ENCODE measurements at places on chromosomes 16 and 17.

GRCh38 chr17:10547351-10547750 is 2.1 kb downstream of the MYH2 start:
- DNase-seq = no peak

GRCh38 chr16:10745841-10746240 is 2.2 kb downstream of the NUBP1 start:
- no peak for DNase-seq

GRCh38 chr17:65799869-65800268 is 238.4 kb upstream of the AXIN2 start:
- DNase-seq = no peak

DNA sequence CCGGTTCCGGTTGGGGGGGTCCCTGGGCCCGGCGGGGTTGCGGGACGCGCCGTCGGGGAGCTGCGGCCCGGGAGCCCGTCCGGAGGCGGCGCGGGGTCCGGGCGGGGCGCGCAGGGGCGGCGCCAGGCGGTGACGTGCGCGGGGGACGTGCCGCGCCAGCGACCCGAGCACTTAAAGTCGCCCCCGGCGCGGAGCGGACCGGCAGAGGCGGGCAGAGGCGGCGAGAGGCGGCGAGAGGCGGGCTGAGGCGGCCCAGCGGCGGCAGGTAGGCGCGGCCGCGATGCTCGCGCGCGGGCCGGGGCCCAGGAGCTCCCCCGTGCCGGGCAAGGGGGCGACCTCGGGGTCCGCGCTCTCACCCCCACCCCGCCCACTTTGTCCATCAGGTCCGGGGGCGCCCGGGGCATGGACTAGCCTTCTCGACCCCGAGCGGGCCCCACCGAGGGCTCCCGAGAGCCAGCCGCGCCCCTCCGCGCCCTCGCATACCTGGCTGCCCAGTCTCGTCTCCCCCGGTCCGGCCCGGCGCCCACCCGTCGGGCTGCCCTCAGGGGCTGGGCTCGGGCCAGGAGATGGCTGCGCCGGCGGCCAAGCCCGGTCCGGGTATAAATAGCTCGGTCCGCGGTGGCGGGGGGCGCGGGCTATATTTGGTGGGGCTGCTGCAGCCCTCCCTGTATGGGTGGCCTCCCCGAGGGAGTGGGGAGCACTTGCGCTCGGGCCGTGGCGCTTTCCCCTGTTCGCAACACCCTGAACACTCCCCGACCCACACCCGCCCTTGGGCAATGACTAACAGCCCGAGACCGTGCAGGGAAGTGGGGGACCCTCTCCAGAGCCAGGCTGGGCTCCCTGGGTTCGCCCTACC is at the start of gene SLC16A3:
Gene SLC16A3 (plus strand): TSS at position 201 of the 856 bp plus-strand sequence. CDS start 6,967 bp downstream, outside the sequence.
- DNase-seq = peak; percentile 66

DNA sequence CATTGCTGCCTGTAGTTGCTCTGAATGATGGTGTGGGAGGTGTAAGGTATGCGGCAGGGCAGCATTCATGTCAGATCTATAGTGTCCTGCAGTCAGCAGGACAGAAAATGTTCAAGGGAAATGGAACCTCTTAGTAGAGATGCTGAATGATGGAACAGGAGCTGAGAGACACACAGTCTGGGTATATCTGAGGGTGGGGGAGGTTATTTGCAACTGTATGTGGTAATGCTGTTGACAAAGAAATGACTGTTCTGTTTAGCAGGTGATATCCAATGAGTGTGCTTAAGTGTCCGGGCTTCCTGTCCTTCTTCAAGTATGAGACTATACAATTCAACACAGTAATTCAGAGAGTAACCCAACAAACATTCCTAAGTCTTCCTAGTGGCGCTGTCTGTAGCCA is 46.6 kb downstream of the STH start:
- DNase-seq = no peak

- no peak for DNase-seq
Measured at GRCh38 chr17:2259769-2260536, 43.6 kb downstream of the SMG6 start.

DNA sequence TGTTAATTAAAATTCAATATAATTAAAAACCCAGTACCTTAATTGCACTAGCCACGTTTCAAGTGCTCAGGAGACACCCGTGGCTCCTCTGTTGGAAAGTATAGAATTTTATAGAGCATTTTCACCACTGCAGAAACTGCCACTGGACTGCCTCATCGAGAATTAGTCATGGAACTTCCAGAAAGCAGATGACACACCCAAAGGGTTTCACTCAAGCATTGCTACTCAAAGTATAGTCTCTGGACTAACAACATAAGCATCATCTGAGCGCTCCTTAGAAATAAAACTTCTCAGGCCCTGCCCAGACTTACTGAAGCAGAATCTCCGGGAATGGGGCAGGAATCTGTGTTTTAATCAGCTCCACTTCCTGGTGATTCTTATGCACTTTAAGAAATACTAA is 63.5 kb upstream of the GPR139 start:
- no peak for DNase-seq

DNA sequence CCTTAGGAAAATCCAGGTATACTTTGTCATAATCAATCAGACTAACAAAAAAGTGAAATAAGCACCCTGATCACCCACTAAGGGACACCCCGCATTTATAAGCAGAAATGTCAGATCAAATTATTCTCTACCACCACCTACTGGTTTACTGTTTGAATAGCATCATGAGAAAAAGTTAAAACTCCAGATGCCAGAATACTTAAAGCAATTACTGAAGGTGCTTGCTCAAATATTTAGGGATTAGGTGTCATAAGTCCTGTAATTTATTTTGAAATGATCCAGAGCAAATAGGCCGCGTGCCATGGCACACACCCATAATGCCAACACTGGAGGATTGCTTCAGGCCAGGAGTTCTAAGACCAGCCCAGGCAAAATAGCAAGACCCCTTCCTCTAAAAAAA is 2.3 kb downstream of the TOP2A start:
- DNase-seq = peak; percentile 76

DNA sequence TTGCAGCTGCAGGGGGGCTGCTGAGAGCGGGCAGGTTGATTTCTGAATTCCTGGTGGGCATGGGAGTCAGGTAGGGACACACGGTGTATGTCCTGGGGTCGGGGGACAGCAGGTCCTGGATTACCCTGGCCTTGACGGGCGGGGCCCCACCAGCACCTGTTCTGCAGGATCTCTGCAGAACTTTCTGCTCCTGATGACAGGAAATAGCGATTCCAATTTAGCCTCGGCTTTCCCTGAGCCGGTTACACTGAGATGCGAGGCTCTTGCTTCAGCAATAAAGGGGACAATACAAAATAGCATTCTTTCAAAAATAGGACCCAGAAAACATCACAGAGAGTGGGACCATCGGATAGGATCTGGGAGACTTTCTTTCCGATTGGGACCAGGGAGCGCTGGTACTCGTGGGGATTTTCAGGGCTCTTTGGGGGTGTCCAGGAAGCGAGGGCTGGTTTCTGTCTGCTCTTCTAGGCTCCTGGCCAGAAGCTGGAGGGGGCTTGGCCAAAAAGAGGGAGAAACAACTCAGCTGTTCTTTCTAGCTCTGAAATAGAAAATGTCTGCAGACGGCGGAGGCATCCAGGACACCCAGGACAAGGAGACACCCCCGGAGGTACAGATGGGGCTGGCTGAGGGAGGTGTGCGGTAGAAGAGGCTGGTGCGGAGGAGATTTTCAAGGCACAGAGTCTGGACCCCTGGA is 642 bp downstream of the ZNF205 start:
- DNase-seq = no peak

- DNase-seq = peak; percentile 0
Measured at GRCh38 chr16:50509521-50510341, 38.5 kb upstream of the NKD1 start.

- no peak for DNase-seq
Measured at GRCh38 chr17:69457603-69458002, 43.1 kb downstream of the MAP2K6 start.

DNA sequence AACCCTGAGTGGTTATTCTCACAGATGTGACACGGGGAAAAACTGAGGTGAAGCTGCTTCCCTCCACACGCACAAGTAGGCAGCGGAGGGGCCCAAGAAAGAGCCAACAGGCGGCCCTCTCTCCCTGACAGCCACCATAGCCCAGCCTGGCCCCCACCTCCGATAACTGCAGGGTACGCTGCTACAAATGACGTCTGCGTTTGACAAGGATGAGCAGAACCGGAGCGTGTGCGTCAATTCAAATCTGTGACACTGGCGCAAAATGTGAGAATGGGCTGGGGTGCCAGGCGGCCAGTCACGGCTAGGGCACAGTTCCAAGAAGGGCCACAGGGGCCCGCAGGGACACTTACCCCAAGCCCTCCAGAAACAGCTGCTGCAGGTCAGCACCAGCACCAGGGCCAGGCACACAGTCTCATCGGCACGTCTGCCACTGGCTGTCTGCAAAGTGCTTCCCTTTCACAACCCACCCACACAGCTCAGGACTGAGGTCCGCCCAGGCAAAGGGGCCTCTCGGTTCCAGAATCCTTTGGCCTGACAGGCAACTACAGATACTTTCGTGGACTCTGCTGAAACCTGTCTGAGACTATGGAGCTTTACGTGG is 14.4 kb downstream of the AXIN1 start:
- peak; percentile 56 for DNase-seq

GRCh38 chr16:52463904-52464303 is 83.0 kb downstream of the TOX3 start:
- no peak for DNase-seq

GRCh38 chr17:31841850-31842194 is 17.2 kb downstream of the COPRS start:
- no peak for DNase-seq

- no peak for DNase-seq
Measured at GRCh38 chr17:8044819-8045810, 6.3 kb downstream of the ALOX15B start.

- DNase-seq = no peak
Measured at GRCh38 chr17:40019140-40019991, 4.1 kb downstream of the CSF3 start.

DNA sequence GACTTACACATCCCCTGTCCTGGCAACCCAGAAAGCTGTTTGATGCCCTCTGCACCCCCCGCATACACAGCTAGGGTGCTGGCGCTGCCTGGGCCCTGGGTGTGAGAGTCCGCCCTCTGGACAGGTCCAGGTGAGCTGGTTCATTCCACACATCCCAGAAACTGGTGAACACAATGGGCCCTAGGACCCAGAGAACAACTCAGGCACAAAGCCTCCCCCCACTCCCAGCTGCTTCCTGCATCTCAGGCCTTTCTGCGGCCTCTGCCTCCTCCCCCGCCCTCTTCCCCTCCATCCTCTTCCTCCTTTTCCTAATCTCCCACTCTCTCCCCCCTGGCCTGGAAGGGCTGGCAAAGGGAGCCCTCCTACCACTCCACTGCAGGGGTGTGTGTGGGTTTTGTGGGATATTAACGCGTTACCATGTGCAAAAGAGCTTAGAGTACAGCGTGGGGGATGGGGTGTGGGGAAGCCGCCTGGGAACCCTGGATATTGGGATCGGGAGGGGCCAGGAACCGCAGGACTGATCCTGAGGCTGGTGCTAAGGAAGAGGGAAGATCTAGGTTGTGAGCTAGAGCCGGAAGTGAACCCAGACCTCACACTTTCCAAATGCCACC is 1.6 kb upstream of the PPP1R9B start:
- peak; percentile 65 for DNase-seq

DNA sequence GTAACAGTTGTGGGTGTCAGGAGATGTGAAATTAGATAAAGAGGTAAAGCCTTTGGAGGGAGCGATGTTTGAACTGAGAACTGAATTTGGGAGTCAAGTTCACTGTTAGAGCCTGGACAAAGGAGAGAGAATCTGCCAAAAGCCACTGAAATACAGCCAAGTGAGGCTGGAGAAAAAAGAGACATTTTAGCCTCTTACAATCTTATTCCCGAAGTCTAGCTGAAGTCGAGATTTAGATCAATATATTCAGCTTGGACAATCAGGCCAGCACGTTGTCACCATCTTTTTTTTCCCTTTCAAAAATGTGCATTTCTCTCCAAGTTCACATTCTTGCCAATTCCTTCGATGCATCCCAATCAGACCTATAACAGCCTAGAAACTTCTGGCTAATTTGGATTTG is 312.2 kb downstream of the RBFOX1 start:
- no peak for DNase-seq

- no peak for DNase-seq
Measured at GRCh38 chr17:40203131-40203530, 16.0 kb upstream of the WIPF2 start.

GRCh38 chr17:38534498-38534885 is 71.3 kb downstream of the SRCIN1 start:
- no peak for DNase-seq

- no peak for DNase-seq
Measured at GRCh38 chr16:10009684-10010083, 172.5 kb downstream of the GRIN2A start.

DNA sequence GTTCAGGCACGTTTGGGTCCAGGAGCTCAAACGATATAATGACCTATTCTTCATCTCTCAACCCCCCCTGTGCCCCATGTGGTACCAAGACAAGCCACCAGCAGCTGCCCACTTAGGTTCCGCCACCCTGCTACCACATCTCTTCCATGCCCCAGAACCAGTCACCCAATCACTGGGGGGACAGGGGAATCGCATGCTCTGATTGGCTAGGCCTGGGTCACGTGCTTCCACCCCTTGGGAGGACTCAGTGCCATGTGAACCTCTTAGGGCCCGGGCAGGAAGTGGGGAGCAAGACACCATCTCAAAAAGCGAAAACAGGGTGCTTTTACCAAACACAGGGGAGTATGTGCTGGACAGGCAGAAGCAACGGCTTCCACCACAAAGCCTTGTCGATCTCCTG is 91.3 kb downstream of the KATNIP start:
- DNase-seq = no peak

Data from inflammatory macrophage treated with lipopolysaccharide for 1 hour (primary cell).